ENCODE measurements at places on chromosomes 2 and 18.

DNA sequence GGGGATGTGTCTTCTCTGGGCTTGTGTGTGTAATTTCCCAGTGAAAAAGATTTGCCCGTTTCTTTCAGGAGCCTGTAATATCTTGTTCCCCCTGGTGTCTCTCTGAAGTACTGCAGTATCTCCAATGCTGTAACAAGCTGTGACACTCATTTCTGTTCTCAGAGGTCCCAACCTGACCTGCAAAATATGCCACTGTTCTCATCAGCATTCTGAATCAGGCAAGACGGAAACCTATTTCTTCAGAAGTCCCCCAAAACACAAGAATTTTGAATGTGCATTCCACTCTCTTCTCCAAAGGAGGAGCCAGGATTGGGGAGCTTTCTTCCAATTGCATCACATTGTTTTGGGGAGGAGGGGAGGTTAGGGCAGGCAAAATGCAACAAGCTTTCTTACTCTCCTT lies 77.0 kb upstream of the CNGA3 start:
- DNase-seq = peak; percentile 43

GRCh38 chr2:45974056-45974455 lies 322.6 kb downstream of the PRKCE start:
- DNase-seq = no peak

DNA sequence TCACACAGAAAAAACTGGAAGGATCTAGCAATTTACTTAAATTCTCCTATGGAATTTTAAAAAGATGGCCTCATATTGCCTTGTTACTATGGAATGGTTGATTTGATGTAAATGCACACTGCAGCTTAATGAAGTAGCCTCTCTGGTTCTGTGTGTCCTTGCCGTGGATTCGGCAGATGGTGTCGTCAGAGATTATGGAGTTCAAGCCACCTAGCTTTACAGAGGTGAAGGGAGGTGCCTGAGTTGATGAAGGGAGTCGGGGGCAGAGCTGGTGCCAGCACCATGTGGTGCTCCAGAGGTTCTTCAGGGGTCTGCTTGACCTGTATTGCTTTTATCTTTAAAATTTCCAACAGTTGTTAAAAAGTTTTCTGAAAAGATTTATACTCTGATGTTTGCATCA lies 48.8 kb downstream of the ASAP2 start:
- DNase-seq = no peak

DNA sequence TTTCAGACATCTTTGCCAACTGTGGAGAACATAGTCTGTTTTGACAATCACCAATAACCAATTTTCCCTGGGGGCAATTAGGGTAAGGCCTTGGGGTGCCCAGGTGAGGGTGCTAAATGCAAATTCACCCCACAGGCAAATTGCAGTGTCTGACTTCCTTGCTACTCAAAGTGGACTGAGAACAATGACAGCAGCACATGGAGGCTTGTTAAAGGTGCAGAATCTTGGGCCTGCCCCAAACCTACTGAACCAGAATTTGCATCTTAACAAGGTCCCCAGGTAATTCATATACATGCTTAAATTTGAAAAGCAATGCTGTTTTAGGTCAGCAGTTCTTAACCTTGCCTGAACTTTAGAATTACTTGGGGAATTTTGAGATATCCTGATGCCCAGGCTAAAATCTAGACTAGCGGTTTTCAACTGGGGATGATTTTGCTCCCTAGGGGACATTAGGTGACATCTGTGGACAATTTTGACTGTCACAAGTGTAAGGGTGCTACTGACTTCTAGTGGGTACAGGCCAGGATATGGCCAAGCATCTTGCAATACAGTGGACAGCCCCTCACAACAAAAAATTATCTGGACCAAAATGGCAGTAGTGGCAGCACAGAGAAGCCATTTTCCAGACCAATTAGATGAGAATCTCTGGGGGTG lies 80.2 kb upstream of the GCFC2 start:
- DNase-seq = no peak

GRCh38 chr2:46196871-46197462 lies 100.2 kb upstream of the EPAS1 start:
- DNase-seq = no peak

GRCh38 chr2:44638649-44639048 lies 276.9 kb downstream of the CAMKMT start:
- no peak for DNase-seq

- peak; percentile 76 for DNase-seq
Observed at GRCh38 chr2:64277101-64277849, 133.1 kb upstream of the PELI1 start.

DNA sequence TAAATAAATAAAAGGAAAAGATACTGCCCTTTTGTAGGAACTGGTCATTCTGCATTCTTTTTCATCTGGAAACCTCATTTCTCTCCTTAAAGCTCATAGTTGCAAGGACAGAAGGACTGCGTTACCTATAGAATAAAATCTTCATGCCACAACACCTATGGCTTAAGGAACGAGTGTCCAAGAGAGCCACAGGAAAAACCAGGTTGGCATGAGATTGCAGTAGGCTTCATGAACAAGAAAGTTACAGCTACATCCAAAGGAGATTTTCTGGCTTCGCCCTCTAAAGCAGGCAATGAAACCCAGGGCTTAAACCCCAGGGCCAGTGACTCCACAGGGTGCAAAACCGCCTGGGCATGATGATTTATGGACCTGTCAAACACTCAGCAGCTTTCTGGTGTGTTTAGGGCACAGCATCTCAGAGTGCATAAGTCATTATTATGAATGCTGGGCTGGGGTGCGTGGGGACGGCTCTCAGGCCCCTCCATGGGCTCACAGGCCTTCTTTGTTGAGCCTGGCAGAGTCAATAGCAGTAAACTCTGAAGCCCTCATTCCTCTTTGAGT lies 30.7 kb upstream of the PIEZO2 start:
- DNase-seq = no peak

- no peak for DNase-seq
Observed at GRCh38 chr18:26022585-26022984, 67.8 kb downstream of the SS18 start.

DNA sequence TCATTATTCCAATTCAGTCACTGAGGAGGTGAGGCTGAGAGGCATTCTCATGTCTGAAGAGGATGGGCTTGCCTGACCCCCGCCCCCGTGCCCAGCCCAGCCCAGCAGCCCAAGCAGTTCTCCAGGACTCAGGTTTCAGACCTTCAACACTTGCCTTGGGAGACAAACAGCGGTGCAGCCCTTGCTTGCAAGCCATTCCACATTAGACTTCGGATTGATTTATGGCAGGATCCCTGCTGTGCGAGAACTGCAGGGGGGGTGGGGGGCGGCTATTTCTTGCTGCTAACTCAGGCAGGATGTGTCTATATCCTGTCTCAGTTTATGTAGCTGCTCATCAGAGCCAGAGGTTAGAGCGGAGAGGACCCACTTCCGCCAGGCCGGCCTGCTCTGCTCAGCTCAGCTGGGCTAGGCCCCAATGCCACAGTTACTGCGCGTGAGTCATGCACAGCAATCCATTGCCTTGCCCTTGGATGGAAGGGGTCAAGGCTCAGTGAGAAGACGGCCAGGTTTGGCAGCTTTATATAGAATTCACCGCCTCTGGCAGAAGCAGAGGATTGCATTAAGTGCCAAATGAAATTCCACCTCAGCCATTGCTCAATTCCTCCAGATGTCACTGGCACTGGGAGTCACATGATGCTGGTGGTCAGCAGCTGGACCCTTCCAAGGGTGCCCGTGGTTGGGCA lies 1.8 kb downstream of the GYPC start:
- DNase-seq = peak; percentile 1

DNA sequence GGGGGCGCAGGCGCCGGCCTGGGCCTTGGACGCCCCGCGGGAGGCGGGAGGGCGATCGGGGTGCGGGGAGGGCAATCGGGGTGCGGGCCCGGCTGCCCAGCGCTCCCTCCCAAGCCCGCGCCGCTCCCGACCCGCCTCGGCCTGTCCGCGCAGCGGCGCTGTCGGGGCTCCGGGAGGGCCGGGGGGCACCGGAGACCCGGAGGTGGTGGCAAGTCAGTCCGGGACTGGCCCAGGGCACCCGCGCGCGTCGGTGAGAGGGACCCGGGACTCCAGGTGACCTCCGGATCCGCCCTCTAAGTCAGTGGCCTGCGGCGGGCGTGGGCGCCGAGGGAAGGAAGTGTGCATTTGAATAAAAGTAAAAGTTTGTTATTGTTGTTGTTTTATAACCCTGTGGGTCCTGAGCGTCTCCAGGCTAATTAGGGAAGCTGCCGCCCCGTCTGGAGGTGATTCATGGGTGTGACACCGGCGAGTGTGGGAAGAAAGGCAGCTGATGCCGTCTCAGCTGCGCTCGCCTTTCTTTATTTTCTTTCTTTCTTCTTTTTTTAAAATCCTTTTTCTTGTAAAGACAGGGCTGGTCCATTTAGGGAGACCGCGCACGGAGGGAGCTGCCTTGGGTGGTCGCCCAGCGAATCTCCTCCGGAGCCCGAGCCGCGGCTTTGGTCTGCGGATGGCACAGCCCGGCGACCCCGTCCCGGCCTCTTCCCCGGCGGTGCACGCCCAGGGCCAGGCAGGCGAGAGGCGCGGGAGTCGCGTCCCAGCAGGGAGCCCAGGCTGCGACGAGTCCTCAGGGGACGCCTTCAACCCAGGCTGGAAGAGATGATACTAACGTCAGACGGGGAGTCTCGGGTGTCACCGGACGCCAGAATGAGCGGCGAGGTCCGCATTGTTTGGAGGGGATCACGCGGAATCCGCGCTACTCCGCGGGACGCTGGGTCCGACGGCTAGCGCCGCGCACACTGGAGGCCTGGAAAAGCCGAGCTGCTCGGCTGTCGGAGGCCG lies 627 bp upstream of the CRACDL start:
- DNase-seq = peak; percentile 53

GRCh38 chr2:227846831-227847230 lies 24.6 kb upstream of the DAW1 start:
- no peak for DNase-seq

- peak; percentile 28 for DNase-seq
Observed at GRCh38 chr2:204251998-204252376, 293.3 kb upstream of the PARD3B start.

GRCh38 chr2:10057231-10058107 lies 14.1 kb downstream of the KLF11 start:
- peak; percentile 83 for DNase-seq

GRCh38 chr2:223197046-223197445 lies 145.1 kb downstream of the KCNE4 start:
- DNase-seq = no peak

DNA sequence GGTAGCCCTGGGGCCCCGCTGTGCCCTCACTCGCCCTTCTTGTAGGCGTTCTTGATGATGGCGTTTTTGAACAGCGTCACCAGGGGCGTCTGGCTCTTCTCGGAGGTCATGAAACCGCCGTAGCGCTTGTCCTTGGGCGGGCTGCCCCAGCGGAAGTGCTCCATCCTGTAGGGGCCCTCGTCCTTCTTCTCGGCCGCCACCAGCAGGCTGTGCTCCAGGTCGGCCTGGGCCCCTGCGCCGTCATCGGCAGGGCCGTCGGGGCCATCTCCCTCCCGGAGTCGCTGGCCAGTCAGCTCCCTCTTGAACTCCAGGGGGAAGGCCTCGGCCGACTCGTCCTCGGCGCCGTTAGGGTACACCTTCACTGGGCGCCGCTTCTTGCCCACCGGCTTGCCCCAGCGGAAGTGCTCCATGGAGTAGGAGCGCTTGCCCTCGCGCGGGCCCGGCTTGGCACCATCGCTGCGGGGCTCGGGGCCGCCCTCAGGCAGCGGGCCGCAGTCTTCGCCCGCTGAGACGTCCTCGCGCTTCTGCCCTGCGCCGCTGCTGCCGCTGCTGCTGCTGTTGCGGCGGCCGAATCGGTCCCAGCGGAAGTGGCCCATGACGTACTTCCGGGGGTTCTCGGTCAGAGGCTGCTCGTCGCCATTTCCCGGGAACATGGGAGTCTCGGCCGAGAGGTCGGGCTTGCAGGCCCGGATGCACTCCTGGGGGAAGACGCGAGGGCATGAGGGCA lies 7.2 kb downstream of the POMC start:
- no peak for DNase-seq

DNA sequence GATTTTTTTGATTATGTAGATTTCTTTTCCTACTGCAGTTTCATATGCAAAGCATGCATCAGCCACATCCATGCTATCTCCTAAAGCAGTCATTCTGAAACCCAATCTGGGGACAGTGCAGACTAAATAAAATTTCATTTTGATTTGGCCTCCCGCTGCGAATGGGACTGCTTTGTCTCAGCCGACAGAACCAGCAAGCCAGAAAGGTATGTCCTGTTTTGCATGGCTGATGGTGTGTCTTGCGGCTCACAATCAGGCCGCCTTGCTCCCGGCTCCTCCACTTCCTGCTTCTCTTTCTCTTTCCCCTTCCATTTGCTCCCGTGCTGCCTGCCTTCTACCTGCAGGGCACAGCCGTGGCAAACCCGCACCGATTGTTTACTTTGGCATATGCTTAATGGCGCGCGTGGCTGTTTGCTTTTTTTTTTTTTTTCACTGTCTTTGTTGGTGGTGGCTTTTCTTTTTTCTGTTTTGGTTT lies 419.6 kb upstream of the POU3F3 start:
- no peak for DNase-seq

GRCh38 chr18:58496231-58496630 lies 132.7 kb downstream of the ALPK2 start:
- no peak for DNase-seq

GRCh38 chr18:35267161-35267651 lies 22.8 kb downstream of the ZSCAN30 start:
- DNase-seq = no peak

DNA sequence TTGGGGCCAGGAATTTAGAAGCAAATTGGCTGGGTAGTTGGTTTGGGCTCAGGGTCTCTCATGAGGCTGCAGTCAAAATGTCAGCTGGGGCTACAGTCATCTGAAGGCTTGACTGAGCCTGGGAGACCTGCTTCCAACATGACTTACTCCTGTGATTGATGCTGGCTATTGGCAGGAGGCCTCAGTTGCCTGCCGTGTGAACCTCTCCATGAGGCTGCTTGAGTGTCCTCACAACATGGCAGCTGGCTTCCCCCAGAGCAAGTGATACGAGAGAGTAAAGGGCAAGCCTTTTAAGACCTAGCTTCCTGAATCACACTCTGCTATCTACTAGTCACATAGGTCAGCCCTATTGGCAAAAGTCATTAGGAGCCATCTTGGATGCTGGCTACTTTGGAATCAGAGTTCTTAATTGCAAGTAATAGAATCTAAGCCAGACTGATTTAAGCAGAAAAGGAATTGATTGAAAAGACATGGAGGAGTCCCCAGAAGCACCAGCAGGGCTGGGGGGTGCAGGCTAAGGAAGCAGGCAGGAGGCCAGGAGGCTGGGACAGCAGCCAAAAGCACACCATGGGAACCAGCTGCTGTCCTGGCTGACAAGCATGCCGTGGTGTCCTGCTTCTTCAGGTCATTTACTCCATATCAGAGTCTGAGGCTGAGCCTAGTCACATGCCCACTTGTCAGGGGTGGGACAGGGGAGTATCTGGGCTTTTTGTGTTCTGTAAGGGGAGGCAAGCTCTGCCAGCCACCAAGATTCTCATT lies 7.8 kb upstream of the GIGYF2 start:
- no peak for DNase-seq

DNA sequence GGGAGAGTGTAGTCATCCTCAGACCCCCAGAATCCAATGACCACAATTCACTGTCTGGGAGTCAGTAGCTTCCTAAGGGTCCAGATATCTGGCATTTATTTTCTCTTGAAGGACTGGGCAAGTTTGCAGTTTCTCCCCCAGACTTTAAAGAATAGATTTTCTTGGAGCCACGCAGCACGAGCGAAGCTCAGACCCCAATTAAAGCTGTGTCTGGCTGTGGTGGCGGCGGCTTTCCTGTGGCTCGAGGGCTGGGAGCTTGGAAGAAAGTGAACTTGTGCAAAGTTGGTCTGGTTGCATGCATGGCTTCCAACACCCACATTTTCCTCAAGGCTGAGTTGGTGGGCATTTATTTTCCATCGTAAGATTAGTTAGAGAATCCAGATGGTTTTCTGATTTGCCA lies 105.0 kb downstream of the ACKR3 start:
- DNase-seq = no peak
